ENCODE measurements at places on chromosomes 1 and 21.

- no peak for DNase-seq
Measured at GRCh38 chr1:116628448-116628847, 39.1 kb downstream of the IGSF3 start.

DNA sequence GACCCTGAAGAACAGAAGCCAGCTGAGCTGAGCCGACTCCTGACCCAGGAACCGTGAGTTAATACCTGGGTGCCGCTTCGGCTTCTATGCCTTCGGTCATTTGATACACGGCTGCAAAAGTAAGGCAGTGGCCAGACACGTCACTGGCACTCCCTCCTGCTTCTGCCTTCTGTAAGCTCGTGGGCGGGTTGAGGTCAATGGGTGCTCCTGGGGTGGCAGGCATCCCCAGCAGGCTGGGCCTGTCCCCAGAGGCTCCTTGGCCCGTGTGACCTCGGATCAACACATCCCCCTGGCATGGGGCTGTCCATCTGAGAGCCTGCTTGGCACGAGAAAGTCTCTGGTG is 35.7 kb upstream of the COL6A1 start:
- no peak for DNase-seq

DNA sequence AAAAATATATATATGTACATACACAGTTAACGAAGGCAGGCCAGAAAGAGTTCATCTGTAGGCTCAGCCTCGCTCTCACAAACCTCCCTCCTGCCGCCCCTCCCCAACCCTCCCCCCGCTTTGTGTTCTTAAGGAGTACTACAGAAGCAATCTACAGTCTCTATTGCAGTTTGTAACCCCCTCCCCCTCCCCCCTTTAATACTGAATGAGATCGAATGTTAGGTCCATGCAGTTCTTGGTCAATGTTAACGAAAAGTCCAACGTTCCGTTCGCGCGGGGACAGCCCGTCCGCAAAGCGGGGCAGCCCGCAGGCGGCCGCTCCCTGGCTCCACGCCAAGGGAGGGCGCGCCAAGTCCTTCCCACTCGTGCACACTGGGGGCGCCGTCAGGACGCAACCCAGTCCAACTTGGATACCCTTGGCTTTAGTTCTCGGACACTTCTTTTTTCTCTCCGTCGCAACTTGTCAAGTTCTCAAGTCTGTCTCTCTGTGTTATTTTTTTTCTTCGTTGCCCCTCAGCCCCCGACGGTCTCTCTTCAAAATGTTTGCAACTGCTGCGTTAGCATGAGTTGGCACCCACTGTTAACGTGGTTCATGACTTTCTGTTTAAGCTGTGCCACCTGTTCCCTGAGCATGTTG is 2.2 kb downstream of the JUN start:
- no peak for DNase-seq

- DNase-seq, result no peak
Measured at GRCh38 chr1:34816778-34817177, 24.0 kb downstream of the GJA4 start.

DNA sequence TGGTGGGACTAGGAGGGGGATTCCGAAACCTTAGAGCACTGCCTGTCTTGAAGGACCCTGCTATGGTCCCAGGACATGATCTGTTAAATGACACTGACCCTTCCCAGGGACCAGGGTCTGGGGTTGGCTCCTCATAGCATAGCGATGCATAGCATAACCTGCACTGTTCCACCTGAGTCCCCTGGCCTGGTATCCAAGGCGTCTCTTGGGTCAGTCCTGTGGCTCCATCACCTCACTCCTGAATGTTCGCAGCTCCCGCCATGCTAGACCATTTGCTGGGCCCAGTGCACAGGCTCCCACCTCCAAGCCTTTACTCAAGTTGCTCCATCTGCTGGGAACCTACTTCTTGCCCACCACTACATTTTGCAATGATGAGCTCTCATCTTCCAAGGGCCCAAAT is 39.0 kb upstream of the MAGOH start:
- DNase-seq, result no peak

GRCh38 chr1:14788080-14788479 is 189.6 kb downstream of the KAZN start:
- DNase-seq, result no peak

- no peak for DNase-seq
Measured at GRCh38 chr1:75985827-75986226, 53.6 kb upstream of the ASB17 start.

- no peak for DNase-seq
Measured at GRCh38 chr1:9448132-9449109, 90.8 kb upstream of the SLC25A33 start.

GRCh38 chr1:212677136-212677535 is 22.5 kb downstream of the BATF3 start:
- DNase-seq, result no peak

- no peak for DNase-seq
Measured at GRCh38 chr21:45450423-45451090, 45.6 kb downstream of the COL18A1 start.

DNA sequence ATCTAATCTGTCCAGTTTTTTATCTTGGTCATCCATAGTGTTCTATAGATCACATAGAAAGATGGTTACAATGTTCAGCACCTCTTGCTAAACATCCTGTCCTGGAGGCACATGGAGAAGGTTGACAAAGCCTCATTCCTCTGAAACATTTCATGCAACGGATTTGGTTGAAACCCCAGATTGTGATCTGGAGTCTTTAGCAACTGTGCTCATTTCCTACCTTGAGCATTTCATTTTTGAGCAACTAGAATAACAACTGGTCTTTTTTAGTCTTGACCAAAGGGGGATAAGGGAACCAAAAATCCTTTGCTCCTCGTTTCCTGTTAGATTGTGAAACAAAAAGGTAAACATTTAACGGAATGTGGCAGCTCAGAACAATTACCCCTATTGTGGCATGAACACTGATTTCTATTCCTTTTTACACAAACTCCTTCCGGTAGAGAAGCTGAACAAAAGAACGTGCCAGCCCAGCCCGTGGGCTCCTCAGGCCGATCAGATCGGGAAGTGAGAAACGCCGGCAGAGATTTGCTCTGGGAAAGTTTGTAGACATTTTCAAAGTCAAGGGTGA is 94.7 kb upstream of the ERRFI1 start:
- DNase-seq, result no peak

Measured in stimulated activated CD4-positive, alpha-beta T cell treated with anti-CD3 and anti-CD28 coated beads, TNF-alpha, amount 100 ng/mL, for 1 hour (primary cell).